ENCODE measurements at places on chromosomes 11 and 22. TPM values are rescaled to one million over a fixed set of nuclear protein-coding genes. Genes with fewer than 3 reads are reported as not detected.

GRCh38 chr11:116507849-116508695 lies 264.7 kb downstream of the BUD13 start:
- DNase-seq, result no peak

Gene ARCN1
- 97.3 TPM for total RNA-seq

GRCh38 chr22:37043828-37044538 lies 7.6 kb upstream of the KCTD17 start:
- peak; percentile 78 for DNase-seq

DNA sequence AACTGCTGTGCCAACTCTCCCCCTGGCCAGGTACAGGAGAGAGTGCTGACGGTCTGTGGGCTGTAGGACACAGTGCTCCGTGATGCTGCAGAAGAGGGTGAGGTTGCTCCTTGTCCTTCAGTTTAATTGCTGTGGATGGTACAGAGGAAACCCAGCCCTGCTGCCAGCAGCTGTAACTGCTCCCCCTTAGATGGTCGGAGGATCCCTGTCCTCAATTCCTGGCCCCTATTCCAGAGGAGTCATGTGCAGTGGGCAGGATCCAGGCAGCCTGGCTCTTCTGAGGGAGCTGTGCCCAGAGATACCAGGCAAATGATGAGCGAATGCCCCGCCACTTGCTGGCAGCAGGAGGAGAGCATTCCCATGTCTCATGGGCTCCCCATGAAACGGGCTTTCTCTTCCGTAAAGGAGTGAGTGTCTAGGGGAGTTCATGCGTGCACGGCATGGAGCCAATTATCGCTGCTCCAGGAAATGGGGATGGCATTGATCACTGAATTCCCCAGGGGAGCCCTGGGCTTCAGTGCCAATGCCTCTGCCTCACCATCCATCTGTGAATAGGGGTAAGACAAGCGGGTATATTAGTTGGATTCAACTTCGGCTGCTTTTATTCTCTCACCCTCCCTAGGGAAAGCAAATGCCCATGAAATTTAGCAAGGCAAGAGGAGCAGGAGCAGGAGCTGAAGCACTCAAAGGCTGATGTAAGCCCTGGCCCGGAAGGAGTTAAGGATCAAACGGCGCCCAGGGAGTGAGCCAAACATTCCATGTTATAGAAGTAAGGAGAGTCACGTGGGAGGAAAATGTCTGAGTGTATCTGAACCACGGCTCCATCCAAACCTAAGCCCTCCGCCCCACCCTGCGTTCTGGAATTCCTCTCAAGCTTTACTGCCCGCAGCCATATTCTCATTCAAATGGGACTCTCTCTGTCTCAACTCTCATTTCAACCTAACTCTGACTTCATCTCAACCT lies 51.0 kb upstream of the CSNK2A3 start:
- DNase-seq, result peak; percentile 51

GRCh38 chr11:15113381-15113780 lies 1.3 kb upstream of the INSC start:
- no peak for DNase-seq

- no peak for DNase-seq
Measured at GRCh38 chr11:44602891-44603310, 37.4 kb downstream of the CD82 start.

Gene BDNF
- total RNA-seq, result 8.5 TPM

Gene PTS
- 35.7 TPM for total RNA-seq

GRCh38 chr22:46350646-46351045 lies 15.1 kb downstream of the TRMU start:
- DNase-seq, result no peak

Gene PDGFB
- 32.1 TPM for total RNA-seq

Gene TRIM51
- not detected for total RNA-seq

Gene TMEM135
- total RNA-seq, result 22.7 TPM

Gene ZNRD2
- 60.9 TPM for total RNA-seq

GRCh38 chr22:46121523-46122287 lies 28.6 kb upstream of the PPARA start:
- DNase-seq, result no peak

Gene GRM5
- total RNA-seq, result not detected

Gene GSTT2
- 0.60 TPM for total RNA-seq

- no peak for DNase-seq
Measured at GRCh38 chr22:39906207-39906606, 5.3 kb downstream of the GRAP2 start.

DNA sequence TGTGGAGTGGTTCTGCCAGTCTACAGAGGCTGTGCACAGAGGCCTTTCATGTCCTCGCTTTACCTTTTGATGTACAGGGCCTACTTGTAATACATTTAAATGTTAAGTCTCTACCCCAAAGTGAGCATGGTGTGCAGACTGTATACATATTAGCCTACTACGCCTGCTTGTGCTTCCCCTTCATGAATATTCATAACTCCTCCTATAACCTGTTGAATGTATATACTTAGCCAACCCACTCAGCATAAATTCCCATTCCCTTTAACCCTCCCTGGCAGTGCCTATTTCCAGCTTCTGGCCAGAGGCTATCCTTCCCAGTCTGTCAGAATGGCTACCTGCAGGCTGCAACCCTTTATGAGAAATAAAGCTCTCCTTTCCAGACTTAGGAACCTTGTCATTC lies 116.1 kb downstream of the WNT11 start:
- DNase-seq, result no peak

GRCh38 chr11:48107188-48107704 lies 109.4 kb upstream of the OR4B1 start:
- no peak for DNase-seq

Gene ACTN3
- not detected for total RNA-seq

DNA sequence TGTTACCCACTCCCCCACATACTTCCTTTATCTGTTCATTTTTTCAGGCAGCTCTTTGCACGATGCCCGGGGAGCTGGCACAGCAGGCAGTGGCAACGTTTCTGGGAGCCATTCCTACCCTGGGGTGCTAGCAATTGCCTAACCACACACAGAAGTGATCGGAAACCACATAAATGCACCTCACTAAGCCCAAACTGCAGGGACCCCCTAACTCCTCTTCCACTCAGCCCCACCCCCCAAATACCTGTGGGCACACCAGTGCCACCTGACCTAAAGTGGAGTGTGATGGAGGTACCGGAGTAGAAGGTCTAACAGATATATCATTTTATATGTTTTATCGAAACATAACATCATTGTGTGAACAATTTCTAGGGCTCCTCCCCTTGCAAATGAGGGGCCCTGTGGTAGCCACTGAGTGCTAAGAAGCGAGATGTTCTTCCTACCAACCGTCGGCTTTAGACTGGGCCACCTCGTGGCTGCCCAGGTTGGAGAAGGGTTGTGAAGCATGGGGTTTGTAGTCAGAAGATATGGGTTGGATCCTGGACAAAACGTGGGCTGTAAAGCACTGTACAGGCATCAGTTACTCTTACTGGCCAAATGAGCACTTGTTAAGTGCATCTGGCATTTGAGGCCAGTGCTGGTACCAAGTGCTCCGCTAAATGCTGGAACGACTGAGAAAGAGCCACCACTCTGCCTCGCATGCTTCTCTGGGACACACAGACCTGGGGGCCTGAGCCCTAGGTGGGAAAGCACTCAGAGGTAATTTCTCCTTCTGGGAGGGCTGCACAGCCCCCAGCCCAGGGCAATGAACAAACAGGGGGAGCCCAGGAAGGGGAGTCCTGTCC lies 2.8 kb downstream of the MRGPRD start:
- DNase-seq, result no peak

DNA sequence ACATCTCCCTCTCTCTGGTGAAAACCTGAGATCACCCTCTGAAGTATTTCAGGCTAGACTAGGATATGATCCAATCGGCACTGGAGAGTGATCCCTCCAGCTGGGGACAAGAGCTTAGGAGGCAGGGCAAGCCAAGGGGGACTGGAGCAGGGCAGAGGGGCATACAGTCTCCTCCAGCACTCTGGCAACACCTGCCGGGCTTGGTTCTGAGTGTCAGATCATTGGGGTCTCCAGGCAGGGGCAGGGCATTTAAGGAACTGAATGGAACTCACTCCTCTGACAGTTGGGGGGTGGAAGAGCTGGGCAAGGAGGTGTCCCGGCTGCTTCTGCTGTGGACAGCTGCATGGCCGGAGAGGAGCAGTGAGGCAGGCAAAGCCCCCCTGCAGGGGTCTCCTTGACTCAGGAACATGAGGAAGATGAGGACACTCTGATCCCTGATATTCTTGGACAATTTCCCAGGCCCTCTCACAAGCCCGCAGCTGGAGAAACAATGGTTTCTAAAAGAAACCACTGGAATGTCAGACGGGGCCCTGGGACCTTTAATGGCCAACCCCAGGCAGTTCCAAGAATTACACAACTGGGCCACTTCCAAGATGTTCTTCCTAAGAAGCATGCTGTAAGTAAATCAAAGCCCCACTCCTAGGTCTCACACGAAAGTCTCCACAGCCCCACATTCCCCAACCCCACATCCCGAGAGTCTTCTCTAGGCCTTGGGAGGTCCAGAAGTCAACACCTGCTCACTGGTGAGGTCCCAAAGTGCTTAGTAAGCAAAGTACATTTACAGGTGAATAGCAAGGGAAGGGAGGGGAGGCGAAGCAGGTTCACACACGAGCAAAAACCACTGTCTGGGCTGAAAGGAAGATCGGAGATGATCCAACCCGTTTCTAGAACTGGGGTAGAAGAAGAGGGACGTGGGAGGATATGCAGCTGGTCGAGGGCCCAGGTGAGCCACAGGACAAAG lies 1.2 kb upstream of the CCDC86 start:
- peak; percentile 65 for DNase-seq

GRCh38 chr11:99418927-99419720 lies 398.4 kb downstream of the CNTN5 start:
- DNase-seq, result no peak

Gene APOA5
- not detected for total RNA-seq

- DNase-seq, result no peak
Measured at GRCh38 chr22:20290045-20290392, 21.9 kb upstream of the RTN4R start.

Gene TRIM21
- total RNA-seq, result 8.9 TPM

- DNase-seq, result no peak
Measured at GRCh38 chr11:101030015-101030414, 99.6 kb downstream of the PGR start.

GRCh38 chr11:114080769-114081168 lies 21.3 kb downstream of the ZBTB16 start:
- no peak for DNase-seq

Gene ACR
- 0.39 TPM for total RNA-seq

GRCh38 chr22:43481568-43482317 lies 69.9 kb downstream of the MPPED1 start:
- DNase-seq, result no peak

DNA sequence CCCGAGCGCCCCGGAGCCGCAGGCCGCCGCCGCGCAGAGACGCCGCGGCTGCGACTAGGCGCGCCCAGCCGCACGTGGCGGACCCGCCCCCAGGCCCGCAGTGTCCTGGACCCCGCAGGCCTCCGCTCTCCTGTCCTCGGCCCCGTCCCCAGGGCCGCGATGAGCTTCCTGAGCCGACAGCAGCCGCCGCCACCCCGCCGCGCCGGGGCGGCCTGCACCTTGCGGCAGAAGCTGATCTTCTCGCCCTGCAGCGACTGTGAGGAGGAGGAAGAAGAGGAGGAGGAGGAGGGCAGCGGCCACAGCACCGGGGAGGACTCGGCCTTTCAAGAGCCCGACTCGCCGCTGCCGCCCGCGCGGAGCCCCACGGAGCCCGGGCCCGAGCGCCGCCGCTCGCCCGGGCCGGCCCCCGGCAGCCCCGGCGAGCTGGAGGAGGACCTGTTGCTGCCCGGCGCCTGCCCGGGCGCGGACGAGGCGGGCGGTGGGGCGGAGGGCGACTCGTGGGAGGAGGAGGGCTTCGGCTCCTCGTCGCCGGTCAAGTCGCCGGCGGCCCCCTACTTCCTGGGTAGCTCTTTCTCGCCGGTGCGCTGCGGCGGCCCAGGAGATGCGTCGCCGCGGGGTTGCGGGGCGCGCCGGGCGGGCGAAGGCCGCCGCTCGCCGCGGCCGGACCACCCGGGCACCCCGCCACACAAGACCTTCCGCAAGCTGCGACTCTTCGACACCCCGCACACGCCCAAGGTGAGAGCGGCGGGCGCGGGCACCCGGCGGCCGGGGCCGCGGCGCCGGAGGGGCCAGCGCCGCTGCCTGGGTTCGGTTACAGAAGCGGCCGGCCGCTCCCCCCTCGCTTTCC lies 528 bp downstream of the WEE1 start:
- DNase-seq, result peak; percentile 72

GRCh38 chr22:19871845-19872778 lies 17.4 kb upstream of the GNB1L start:
- peak; percentile 25 for DNase-seq

DNA sequence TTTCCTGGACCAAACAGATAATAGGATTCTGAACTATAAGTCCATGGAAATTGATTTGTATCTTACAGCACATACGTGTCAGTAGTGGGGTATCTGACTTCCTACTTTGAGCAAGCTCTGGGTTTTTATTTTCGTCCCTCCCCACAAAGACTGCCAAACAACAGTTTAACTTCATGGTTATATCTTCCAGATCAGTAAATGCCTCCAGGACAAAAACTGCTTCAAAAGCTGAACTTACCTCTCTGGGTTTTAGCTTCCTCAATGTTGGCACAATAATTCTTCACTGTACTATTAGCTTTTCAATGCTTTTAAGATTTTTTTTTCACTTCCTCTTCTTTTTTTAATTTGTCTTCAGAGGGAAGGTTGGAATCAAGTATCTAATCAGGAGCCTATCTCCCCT lies 4.2 kb upstream of the DPF2 start:
- DNase-seq, result no peak

DNA sequence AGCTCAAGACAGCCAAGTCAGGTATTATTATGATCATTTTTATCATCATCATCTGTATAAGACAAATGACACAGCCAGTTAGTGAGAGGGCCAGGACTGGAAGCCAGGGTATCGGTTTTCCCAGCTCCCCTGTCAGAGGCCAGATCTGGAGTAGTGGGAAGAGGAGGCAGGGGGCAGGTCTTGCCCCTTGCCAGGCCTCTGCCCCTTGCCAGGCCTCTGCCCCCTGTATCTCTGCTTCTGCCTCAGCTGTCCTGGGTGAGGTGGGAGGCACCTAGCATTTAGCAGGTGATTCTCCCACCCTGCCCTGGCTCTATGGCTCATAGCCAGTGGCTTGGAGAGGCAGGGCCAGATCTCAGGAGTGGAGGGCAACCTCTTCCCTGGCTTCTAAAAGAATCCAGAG lies 67.3 kb downstream of the PRDM11 start:
- DNase-seq, result no peak

GRCh38 chr11:56905936-56906335 lies 82.8 kb upstream of the OR5AK2 start:
- DNase-seq, result no peak
